ENCODE measurements at places on chromosomes 3 and 15. TPM values are rescaled to one million over a fixed set of nuclear protein-coding genes. Genes with fewer than 3 reads are reported as not detected.

The ITPKA gene
- not detected for total RNA-seq

GRCh38 chr3:194554473-194555123 is 67.8 kb upstream of the ATP13A3 start:
- DNase-seq: no peak

The GOLGA8Q gene
- total RNA-seq: 3.9 TPM

DNA sequence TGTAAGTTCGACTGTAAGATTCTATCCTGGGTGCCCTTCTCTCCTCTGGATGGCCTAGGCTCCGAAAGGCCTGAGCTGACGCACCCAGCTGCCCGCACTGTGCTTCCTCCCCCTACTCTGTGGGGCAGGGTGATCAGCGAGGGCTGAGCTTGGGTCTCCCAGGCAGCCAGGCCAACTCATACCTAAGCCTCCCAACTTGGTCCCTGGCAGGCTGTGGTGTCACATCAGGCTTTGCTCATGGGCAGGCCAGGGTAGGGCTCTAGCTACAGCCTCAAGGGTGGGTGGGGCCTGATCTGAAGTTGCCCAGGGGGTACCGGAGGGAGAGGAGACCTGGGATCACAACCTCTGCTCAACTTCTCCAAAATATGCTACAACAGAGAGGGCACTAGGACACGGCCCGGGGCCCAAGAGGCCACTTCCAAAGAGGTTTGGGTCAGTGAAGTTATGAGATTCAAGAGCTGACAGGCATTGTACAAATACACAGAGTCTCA is 123.1 kb downstream of the ADCY5 start:
- no peak for DNase-seq

DNA sequence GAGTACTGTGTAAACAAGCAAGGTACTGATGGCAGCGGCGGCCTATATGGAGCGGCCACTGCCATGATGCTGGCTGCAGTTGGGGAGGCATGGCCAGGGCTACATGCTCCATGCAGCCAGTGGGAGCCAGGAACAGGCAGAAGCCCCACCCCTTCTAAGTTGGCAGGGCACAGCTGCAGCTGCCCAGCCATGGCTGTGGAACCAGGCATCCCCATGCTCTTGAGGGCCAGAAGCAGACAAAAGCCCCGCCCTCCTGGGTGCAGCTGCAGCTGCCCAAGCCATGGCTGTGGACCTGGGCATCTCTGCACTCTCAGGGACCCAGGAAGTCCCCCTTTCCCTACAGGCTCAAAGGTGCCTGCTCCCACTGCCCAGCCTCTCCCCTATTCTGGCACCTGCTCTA is 150.9 kb downstream of the FMN1 start:
- no peak for DNase-seq

The GLDN gene
- 85.4 TPM for total RNA-seq

DNA sequence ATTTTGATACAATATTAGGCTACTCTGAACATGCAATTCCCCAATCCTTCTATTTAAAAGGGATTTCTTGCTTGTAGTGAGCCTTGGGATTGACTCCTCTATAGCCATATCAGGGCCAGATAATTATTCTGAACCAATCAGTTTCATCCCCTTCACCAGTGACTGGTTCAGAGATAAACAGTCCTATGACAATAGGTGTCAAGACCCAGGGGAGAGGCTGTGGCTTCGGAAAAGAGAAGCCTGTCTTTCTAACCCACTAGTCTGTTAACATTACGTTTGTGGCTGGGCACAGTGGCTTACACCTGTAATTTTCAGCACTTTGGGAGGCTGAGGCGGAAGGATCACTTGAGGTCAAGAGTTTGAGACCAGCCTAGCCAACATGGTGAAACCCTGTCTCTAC is 6.2 kb upstream of the ISLR2 start:
- no peak for DNase-seq

DNA sequence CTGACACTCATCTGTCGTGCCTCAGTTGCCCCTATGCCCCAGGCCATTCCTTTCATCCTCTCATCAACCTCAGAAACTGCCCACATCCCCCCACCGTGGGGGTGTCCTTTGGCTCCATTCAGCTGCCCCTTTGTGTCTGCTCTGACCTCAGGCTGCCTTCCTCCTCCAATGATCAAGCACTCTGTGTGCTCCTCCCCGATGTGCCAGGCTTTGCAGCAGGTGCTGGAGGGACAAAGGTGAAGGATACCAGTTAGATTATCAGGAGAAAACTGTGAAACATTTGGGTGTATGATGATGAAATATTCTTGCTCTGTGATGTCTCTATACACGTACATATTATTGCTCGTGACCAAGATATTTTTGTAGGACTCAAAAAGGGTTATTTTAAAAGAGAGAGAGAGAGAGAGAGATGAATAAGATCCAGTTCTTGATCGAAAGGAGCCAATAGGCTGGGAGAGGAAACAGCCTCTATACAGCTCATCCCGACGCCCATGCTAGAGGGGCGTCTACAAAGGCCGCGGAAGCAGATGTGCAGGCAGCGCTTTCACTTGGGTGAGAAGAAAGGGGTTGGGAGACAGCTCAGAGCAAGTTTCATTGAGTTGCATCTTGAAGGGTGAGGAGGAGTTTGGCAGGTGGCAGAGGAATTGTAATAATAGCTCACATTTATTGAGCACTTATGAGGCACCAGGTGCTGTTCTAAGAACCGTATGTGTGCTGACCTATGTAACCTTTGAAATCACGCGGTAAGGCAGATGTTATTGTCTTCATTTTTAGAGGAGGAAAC is 28.3 kb upstream of the ADCY5 start:
- no peak for DNase-seq

DNA sequence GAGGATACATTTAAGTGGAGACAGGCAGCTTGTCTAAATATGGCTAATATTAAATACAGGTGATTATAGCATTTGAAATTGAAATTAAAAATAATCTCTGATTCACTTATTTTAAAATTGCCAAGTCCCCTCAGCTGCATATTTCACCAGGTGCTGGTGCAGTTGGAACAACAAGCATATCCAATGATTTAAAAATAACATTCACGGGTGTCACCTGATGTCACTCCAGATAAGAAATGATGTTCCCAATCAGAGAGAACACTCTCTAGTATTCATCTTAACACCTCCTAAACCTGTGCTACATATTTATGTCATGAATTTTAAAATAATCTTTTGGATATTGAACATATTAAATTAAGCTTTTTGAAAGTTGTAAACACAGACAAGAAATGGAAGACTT is 249.9 kb downstream of the CADM2 start:
- DNase-seq: no peak

The FANCD2OS gene
- not detected for total RNA-seq

DNA sequence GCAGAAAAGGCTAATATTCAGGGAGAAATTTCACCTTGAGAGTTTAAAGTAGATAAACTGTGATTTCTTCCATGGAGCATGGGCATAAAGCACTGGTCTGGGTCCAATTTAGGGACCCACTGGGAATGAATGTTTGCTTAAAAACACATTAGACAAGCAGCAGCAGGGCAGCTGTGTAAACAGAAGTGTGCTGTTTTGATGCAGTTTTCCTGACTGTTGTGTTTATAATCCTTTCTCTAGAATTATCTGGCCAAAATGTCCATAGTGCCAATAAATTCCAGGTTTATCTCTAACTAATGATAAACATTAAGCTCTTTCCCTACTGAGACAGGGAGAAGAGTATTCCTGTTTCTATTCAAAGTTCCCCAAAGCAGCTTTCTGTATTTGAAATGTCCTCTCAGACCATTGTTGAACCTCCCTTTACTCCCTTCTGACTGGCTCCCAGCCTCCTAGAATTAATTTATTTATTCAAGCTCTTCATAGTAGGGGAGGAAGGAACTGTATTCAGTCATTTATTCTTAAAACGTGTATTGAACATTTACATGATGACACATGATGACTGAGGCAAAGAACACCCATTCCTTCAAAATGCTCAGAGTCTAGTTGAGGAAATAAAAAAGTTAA is 7.0 kb upstream of the TM4SF18 start:
- DNase-seq: peak; percentile 32

GRCh38 chr15:69963385-69963784 is 134.3 kb downstream of the TLE3 start:
- DNase-seq: no peak

DNA sequence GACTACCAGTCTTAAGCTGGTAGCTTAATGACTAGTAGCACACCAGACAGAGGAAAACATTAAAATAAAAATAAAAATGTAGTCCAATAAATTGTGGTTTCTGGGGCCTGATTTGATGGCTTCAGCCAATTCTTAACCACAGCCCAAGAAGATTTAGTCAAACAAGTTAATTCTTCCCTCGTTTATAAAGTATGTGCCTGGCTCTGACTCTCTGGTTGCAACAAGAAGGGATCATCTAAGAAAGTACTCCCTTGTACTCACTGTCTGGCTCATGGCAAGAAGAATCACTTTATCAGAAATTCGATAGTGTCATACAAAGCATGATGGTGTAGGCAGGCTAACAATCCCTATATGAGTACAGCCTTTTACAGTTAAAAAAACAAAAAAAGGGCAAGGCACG is 141.9 kb downstream of the P3H2 start:
- no peak for DNase-seq

GRCh38 chr15:52876991-52877663 is 87.0 kb upstream of the ONECUT1 start:
- DNase-seq: no peak

- DNase-seq: no peak
Measured at GRCh38 chr3:136146981-136147729, 49.0 kb downstream of the MSL2 start.

DNA sequence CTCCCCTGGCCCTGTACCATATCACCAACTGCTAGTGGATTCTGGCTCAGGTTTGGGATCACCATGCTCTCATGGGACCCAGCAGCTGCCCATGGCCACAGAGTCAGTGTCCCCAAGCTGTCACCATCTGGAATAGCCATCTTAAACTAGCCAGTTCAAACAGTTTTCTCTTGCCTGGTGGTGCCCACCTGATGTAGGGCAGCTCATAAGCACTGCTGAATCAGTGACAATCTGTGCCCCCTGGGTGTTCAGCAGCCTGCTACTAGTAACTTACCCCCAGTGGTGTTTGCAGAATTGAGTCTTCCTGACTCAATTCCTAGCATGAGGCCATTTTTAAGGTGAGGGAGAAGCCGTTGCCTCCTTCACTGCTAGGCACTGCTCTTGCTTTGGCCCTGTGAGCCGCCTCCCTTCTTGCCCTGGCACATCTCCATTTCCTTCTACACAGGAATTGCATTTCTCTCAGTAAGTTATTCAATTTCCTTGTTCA is 7.9 kb downstream of the RPSA start:
- DNase-seq: no peak

DNA sequence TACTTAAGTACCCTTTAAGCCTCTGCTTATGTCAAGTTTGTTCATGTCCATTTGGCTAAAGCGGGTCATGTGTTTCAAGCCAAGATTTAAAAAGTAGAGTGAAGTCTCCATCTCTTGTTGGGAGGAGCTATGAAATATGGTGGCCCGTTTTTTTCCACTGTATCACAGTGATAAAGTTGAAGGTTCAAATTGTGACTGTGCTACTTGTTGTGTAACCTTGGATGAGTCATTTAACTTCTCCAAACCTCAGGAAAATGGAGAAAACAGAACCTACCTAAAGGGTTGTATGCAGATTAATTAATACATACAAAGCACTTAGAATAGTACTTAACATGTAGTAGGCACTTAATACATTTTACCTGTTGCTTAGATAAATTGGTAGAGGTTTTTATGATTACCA is 43.4 kb downstream of the SNAPC5 start:
- no peak for DNase-seq

The STXBP5L gene
- total RNA-seq: 0.30 TPM

All from tibial nerve (tissue), 4 donors.